ENCODE measurements at places on chromosomes 7 and 10.

- DNase-seq = no peak
Observed at GRCh38 chr7:7550663-7551062, 15.0 kb upstream of the COL28A1 start.

DNA sequence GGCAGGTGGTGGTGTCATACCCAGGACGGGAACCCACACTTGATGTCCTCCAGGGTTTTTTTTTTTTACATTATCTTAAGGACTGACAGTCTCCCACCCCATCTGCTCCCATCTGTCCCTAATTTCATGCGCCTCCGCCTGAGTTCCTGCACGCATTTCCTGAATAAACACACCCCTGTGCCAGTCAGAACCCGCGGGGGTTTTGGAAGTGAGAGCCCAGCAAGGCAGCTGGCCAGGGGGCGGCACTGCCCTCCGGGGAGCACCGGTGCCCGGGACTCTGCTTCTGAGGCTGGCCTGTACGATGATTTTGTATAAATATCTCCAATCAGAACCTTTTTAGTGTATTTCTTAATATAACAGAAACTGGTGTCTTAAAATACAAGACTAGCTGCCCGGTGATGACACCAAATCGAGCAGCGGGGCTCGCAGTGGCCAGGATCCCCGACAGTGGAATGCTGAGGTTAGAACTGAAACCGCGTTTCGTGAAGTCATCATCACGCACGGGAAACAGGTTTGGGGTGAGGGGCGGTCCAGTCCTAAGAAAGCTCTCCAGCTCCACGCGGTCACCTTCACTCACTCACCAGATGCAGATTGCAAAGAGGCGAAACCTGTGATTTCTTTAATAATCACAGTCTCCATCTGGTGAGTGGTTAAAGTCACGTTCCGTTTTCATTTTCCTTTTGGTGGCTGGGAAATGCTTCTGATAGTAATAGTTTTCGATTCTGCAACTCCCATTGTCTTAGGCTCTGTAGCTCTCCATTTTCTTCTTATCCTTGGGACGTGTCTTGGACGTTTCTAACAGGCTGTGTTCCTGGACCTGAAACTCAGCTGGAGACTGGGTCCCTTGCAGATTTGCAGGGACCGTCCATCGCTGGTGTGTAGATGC is 19.7 kb downstream of the BNIP3 start:
- DNase-seq = no peak

DNA sequence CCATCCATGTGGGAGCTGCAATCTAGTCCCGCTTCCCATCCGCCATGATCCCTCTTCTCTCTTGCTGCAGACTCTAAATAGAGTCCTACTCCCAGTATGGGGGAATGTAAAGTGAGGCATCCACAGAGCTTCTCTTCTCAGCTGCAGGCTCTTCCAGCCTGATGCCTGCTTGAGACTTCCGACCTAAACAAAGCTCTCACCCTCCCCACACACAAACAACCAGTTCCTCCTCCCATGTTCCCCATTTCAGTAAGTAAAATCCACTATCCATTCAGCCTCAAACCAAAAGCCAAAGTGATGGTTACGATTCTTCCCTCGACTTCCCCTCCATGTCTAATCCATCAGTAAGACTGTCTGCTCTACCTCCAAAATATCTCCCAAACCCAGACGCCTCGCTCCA is 108.2 kb upstream of the NFE2L3 start:
- no peak for DNase-seq

- no peak for DNase-seq
Observed at GRCh38 chr7:3537210-3537875, 236.3 kb downstream of the SDK1 start.

- no peak for DNase-seq
Observed at GRCh38 chr7:1120791-1121190, 32.9 kb downstream of the GPER1 start.

DNA sequence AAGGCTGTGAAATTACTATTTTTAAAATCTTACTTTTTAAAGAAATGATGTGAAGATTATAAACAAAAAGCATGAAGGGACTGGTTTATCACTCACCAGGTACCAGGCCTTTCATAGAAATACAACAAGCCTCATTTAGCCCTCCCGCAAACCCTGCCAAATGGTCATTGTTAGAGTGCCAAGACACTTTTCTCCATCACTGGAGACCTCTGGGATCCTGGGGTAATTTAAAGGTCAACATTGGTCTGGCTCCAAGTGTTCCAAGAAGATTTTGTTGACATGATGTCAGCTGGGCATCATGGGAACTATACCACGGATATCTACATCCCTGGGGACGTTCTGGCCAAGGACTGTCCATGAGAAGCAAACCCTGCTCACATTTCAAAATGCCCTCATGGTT is 138.0 kb upstream of the FRMD4A start:
- no peak for DNase-seq

GRCh38 chr10:117778241-117778640 is 235.7 kb downstream of the EMX2 start:
- DNase-seq = no peak

DNA sequence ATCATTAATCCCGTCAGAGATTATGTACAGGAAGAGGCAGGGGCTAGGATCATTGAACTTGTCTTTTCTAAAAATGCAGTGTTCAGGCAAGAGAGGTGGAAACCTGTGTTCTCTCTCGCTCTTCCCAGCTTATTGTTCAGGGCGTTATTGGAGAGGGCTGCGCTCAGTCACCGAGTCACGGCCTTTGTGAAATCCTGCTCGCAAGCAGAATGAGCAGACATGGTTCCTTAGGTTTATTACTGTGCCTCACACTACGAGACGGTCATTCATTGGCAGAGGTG is 631 bp upstream of the PRKRIP1 start:
- DNase-seq = no peak

Measured in activated CD4-positive, alpha-beta T cell treated with anti-CD3 and anti-CD28 coated beads, Interleukin-2, amount 50 U/mL, for 4 hours (primary cell).